ENCODE measurements at places on chromosomes 5 and 9.

DNA sequence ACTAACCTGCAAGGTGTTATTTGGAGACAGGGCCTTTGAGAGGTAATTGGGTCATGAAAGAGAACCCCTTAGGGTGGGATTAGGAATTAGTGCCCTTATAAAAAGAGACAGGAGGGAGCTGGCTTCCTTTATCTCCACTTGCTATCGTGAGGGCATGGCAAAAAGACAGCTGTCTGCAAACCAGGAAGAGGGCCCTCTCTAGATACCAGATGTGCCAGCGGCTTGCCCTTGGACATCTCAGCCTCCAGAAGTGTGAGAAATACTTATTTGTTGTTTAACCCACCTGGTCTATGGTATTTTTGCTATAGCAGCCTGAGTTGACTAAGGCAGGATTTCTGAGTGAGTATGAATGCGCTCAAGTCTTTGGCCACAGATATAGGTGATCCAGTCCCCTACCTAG is 978 bp upstream of the RGS14 start:
- no peak for DNase-seq
- no peaks in the 10 kb centered on the region for H3K27me3 ChIP-seq
- H3K27ac ChIP-seq: no peak overlapping the region
- no peaks in the 10 kb centered on the region for H3K36me3 ChIP-seq
- peaks cover 13% of the 10 kb centered on the region for H3K4me1 ChIP-seq

- no peak for DNase-seq
- H3K4me1 ChIP-seq: no peaks in the 10 kb centered on the region
- no peaks in the 10 kb centered on the region for H3K36me3 ChIP-seq
- H3K27ac ChIP-seq: no peak overlapping the region
- H3K27me3 ChIP-seq: no peaks in the 10 kb centered on the region
Measured at GRCh38 chr5:71996789-71997188, 110.5 kb upstream of the MAP1B start.

GRCh38 chr5:40676613-40677343 is 2.9 kb upstream of the PTGER4 start:
- peaks cover 21% of the 10 kb centered on the region for H3K4me1 ChIP-seq
- H3K4me3 ChIP-seq: peak overlapping the region; percentile 17
- no peak for DNase-seq

DNA sequence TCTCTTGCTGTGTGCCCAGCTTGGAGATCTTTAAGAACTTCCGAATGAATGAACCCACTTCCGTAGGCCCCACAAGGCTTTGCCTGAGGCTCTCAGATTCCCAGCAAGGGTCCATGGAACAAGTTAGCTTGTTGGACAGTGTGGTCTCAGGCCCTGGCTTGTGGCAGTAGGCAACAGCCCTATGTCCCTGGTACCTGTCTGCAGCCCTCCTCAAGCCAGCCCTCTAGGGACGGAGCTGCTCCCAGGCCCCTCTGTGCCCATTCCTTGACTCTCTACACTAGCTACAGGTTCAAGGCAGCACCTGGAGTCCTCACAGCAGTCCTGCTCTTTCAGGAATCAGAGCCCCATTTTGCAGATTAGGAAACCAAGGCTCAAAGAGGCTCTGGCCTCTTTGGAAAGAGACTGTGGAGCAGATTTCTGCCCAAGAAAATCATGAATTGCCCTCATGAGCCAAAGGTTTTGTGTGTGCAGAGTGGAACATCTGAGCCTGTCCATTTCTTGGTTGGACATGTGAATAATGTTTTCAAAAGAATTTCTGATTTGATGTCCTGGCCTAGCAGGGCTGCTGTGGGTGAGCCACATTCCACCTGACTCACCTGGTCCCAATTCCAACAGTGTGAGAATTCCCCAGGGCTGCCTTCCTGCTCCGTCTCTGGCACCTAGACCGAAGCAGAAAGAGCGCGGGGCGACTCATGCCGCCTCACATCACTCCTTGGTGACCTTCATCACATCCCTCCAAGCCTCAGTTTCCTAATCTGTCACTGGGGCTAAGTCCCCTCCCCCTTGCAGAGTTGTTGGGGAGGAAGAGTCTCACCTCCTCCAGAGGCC is 131.7 kb downstream of the BARX1 start:
- no peak overlapping the region for H3K27ac ChIP-seq
- H3K36me3 ChIP-seq: no peaks in the 10 kb centered on the region
- H3K4me1 ChIP-seq: no peaks in the 10 kb centered on the region
- H3K4me3 ChIP-seq: no peak overlapping the region

GRCh38 chr9:118473521-118473920 is 769.3 kb downstream of the TLR4 start:
- no peak overlapping the region for H3K4me3 ChIP-seq
- H3K4me1 ChIP-seq: no peaks in the 10 kb centered on the region
- no peak overlapping the region for H3K27ac ChIP-seq
- no peak for DNase-seq

DNA sequence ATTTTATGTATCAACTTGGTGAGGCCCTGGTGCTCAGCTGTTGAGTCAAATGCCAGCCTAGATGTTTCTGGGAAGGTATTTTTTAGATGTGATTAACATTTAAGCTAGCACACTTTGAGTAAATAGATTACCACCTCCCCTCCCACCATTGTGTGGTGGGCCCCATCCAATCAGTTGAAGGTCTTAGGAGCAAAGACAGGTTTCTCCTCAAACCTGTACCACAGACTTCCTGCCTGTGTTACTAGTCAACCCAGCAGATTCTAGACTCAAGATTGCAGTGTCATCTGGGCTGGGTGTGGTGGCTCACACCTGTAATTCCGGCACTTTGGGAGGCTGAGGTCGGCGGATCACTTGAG is 33.8 kb downstream of the MRPL36 start:
- H3K27ac ChIP-seq: no peak overlapping the region
- H3K36me3 ChIP-seq: no peaks in the 10 kb centered on the region
- H3K4me3 ChIP-seq: no peak overlapping the region
- no peaks in the 10 kb centered on the region for H3K4me1 ChIP-seq
- DNase-seq: no peak
- no peaks in the 10 kb centered on the region for H3K27me3 ChIP-seq

DNA sequence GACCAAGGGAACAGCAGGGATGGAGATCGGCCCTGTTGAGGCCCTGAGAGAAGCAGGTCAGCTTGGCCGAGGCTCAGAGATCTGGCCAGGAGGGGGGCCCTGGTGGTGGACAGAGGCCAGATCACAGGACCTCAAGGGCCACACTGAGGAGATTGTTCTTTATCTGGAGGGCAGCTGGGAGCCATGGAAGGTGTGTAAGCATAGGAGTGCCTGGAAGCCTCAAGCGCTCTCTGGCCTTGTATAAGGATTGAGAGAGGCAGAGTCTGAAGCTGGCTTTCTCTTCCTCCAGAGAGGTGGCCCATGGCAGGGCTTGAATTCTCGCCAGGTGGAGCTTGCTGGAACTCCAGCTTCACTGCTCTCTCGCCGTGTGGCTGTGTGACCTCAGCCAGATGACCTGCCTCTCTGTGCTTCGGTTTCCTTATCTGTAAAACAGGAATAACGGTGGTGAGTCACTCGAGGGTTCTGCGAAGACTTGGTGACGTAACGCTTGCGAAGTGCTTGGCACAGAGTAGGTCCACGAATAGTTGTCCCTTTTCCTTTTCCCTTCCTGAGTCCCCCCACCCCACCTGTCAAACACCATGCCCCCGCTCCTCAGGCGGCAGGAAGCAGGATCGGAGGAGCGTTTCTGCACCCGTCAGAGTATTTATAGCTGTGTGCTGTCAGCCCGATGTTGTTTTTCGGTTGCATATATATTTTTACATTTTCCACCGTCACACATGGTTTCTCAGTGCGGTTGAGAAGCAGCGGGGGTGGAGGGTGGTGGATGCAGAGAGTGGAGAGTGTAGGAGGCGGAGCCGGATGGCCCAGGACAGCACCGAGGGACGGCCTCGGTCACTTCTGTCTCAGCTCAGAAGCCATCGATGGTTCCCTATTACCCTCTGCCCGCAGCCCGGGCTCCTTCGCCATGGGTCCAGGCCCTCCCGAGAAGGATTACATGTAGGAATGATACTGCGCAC is 17.0 kb upstream of the CRB2 start:
- DNase-seq: no peak
- H3K27ac ChIP-seq: peak overlapping the region; percentile 31
- H3K36me3 ChIP-seq: no peaks in the 10 kb centered on the region
- H3K27me3 ChIP-seq: no peaks in the 10 kb centered on the region
- H3K4me3 ChIP-seq: peak overlapping the region; percentile 32

DNA sequence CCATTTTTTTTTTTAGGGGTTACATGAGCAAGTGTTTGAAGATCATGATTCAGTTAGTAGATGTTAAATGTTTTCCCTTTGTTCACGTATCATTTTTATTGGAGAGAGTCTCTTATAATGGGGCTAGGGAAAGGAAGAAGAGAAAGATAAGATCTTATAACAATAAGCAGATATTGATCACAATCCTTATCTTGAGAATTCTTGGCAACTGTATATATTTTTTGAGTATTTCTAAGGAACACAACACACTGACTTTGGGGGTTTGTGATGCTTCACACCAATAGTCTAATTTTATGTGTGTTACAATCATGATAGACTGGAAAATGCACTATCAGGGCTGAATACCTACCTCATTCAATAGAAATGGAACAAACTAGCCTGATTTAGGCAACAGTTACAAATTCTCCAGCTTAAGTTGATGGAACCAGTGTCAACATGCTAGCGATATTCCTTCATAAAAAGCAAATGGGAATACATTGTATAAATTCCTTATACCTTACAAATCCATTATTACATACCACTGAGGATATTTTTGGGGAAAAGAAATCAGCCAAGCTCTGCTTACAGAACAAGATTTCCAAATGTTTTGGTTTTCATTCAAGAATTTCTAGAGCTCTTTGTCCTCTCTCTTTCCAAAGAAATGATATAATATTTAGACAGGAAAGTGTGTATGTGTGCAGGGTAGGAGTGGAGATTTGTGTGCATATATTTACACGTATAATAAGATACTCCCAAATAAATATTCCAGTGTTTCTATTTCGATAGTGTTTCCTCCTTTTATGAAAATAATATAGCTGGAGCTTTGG is 41.5 kb downstream of the SVEP1 start:
- H3K27ac ChIP-seq: peak overlapping the region; percentile 10
- peaks cover 10% of the 10 kb centered on the region for H3K4me1 ChIP-seq

- H3K27me3 ChIP-seq: no peaks in the 10 kb centered on the region
- H3K36me3 ChIP-seq: no peaks in the 10 kb centered on the region
- no peak overlapping the region for H3K27ac ChIP-seq
- no peaks in the 10 kb centered on the region for H3K4me1 ChIP-seq
- H3K4me3 ChIP-seq: no peak overlapping the region
Measured at GRCh38 chr5:4116834-4117233, 521.2 kb downstream of the IRX1 start.

DNA sequence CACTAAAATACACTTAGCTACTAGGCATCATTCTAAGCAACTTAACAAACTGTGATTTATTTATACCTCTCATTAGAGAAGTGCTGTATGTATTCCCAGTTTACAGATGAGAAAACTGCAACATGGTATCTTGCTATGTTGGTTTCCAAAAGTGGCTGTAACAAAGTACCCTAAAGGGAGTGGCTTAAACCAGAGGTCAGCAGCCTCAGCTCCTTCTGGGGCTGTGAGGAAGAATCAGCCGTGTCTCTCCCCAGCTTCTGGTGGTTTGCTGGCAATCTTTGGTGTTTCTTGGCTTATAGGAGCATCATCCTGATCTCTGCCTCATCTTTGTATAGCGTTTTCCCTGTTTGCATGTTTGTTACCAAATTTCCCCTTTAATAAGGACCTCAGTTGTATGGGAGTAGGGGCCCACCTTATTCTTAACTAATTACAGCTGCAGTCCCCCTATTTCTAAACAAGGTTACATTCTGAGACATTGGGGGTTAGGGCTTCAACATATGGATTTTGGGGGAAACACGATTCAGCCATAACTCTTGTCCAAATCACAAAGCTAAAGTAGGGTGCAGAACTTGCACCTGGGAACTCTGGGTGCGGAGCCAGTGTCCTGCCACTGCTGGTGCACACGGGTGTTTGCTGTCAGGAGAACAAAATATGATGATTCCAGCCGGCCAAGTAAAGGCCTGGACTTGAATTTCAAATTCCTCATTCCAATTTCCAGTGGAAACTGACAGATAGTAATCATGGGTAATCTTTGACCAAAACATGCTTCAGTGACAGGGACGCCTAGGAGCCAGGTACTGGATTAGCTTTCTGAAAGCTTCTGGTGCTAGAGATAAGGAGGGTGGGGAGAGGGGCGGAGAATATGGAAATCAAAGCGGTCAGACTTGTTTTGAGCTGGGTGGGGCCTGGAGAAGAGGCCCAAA is 43.3 kb downstream of the RAI14 start:
- H3K27ac ChIP-seq: no peak overlapping the region
- no peak for DNase-seq
- no peaks in the 10 kb centered on the region for H3K27me3 ChIP-seq
- peaks cover 14% of the 10 kb centered on the region for H3K4me1 ChIP-seq
- H3K4me3 ChIP-seq: no peak overlapping the region

DNA sequence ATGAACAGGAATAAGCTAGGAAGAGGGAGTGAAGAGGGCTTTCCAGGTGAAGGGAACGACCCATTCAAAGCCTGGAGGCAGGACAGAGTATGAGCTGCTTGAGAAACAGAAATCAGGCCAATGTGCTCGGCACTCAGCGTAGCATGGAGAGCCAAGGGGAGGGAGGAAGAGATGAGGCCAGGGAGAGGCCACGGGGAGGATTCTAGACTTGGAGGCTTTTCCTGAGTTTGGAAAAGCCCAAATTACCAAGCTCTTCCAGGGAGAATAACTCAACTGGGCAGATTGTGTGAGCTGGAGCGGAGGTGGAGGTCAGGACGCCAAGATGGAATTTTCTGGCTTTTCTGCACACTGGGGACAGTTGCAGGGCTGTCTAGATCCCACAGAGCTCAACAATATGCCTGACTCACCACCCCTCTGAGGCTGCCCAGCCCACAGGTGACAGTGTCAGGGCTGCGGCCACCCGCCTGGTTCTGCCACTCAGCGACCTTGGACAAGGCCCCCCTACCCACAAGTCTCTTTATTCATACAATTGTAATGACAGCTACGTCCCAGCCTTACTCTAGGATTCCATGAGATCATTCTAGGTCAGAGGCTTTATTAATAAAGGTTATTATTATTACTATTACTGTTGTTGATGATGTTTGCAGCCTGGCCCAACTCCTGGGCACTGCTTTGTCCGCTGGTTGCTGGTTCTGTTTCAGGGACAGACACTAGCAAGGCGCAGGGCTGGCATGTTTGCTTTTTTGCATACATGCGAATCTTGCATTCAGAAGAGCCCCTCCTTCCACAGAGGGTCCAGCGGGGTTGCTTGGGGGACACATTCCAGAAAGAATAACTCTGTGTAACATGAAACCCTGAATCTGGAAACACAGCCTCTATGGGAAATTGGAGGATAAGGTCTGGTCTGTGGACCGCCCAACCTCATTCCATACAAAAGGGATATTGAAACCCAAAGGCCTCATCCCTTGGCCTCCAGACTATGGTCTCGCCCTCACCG is 9.4 kb upstream of the LMX1B start:
- H3K4me3 ChIP-seq: no peak overlapping the region
- no peak overlapping the region for H3K27ac ChIP-seq
- H3K36me3 ChIP-seq: no peaks in the 10 kb centered on the region
- no peaks in the 10 kb centered on the region for H3K4me1 ChIP-seq
- no peaks in the 10 kb centered on the region for H3K27me3 ChIP-seq
- DNase-seq: peak; percentile 44

GRCh38 chr5:179061025-179061424 is 852 bp downstream of the ZNF354C start:
- no peak for DNase-seq
- no peak overlapping the region for H3K27ac ChIP-seq
- H3K4me3 ChIP-seq: peak overlapping the region; percentile 84
- H3K36me3 ChIP-seq: peaks cover 32% of the 10 kb centered on the region
- peaks cover 7% of the 10 kb centered on the region for H3K4me1 ChIP-seq
- no peaks in the 10 kb centered on the region for H3K27me3 ChIP-seq

Measured in tibial artery (tissue), 4 donors.